ENCODE measurements at places on chromosomes 5 and 9.

- DNase-seq = no peak
Observed at GRCh38 chr5:168059131-168059530, 232.3 kb upstream of the WWC1 start.

GRCh38 chr9:114513055-114513958 is 8.0 kb upstream of the WHRN start:
- DNase-seq = no peak

GRCh38 chr5:172855597-172856292 is 21.7 kb downstream of the ERGIC1 start:
- DNase-seq = no peak

GRCh38 chr5:28403846-28404245 is 1365.5 kb upstream of the CDH9 start:
- DNase-seq = no peak

GRCh38 chr5:92849756-92850155 is 731.3 kb downstream of the NR2F1-AS1 start:
- DNase-seq = no peak

- DNase-seq = no peak
Observed at GRCh38 chr5:41191249-41191648, 22.1 kb downstream of the C6 start.

DNA sequence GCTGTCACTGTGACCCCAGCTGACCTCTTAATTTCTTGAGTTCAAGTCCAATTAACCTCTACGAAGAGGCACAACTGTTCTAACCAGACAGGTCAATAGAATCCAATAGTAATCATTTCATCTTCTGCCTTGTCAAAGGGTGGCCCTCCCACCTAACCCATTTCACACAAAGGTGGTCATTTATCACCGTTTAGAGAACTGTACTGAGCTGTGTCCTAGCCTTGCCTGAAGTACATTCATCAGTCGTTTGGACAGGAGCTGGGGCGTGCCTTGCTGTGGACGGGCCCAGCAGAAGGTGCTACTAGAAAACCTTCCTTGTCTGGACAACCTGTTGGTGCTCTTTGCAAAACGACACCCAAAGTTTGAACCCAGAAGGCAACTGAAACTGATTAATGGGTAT is 605.4 kb downstream of the ISL1 start:
- DNase-seq = no peak

DNA sequence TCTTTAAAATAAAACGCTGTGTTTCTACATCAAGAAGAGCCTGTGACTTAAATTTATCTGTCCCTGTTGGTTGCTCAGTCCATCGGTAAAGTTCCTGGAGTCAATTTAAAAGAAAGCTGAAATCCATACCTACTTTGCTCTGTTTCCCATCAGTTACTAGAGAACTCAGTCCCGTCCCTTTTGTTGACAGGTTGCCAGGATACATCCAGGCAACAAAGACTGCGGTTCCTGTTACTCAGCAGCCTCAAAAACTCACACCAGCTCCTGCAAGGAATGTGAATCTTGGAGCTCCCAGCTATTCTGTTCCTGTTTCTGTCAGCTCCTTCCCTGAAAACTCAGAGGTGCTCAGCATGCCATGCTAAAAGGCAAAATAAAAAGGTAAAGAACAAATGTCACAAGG is at the start of gene ZNF474:
ZNF474 (plus strand) TSS at position 241 of the 400 bp plus-strand sequence. CDS start 22,445 bp downstream, outside the sequence.
- no peak for DNase-seq

GRCh38 chr5:151048526-151048925 is 28.1 kb downstream of the GPX3 start:
- no peak for DNase-seq

DNA sequence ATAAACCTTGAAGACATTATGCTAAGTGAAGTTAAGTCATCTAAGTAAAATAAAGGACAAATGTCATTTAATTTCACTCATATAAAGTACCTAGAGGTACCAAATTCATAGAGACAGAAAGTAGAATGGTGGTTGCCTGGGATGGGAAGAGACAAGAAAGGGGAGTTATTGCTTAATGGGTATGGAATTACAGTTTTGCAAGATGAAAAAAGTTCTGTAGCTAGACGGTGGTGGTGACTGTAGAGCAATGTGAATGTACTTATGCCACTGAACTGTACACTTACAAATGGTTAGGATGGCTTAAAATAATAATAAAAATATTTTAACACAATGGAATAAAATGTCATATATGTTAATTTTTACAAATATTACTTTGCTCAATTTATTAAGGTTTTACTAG is 128.0 kb downstream of the MPDZ start:
- no peak for DNase-seq

DNA sequence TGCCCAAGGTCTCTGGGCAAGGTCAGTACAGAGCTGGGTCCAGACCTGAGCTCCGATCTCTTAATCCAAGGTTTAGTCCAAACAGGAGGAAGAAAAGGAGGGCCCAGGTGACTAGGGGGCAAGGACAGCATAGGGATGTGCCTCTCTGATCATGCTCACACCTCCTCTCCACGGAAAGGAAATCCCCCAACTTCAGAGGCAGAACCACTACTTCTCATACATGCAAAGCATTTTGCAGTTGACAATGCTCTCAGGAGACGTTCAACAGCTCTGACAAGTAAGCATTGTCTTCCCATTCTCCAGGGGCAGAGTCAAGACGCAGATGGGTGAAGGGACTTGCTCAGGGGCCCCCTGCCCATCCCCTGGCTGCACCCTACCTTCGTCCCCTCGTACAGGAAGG is 8.7 kb upstream of the CORO2A start:
- no peak for DNase-seq

DNA sequence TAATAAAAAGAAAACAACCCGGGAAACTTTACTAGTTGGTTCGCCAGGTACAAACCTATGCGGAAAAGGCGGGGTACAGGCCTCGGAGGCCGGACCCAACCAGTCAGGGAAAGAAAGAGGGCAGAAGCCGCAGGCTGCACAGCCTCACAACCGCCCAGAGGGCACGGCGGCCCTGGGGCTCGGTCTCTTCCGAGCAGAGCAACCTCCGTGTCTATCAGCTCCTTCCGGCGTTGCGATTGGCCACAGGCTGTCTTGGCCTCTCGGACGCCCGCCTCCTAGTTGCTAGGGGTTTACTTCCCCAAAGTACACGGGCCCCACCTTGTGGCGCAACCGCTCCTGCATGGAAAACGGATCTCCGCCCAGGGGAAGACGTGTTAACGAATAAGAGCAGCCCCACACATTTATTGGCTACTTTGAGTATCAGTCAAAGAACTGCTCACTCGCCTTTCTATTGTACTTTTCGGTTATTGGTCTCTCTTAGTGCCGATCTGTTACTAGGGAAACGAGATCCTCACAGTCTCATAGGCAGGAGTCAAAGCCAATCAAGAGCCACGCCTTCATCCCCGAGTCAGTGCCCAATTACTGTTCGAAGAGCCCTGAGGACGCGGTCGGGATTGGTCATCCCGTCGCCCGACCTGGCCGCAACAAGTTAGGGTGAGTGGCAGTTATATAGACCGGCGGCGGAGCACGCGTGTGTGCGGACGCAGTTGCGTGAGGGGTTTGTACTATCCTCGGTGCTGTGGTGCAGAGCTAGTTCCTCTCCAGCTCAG is at the start of gene G3BP1:
G3BP1 (plus strand) TSS at position 696 of the 770 bp plus-strand sequence. CDS start 14,667 bp downstream, outside the sequence.
- DNase-seq = peak; percentile 100

DNA sequence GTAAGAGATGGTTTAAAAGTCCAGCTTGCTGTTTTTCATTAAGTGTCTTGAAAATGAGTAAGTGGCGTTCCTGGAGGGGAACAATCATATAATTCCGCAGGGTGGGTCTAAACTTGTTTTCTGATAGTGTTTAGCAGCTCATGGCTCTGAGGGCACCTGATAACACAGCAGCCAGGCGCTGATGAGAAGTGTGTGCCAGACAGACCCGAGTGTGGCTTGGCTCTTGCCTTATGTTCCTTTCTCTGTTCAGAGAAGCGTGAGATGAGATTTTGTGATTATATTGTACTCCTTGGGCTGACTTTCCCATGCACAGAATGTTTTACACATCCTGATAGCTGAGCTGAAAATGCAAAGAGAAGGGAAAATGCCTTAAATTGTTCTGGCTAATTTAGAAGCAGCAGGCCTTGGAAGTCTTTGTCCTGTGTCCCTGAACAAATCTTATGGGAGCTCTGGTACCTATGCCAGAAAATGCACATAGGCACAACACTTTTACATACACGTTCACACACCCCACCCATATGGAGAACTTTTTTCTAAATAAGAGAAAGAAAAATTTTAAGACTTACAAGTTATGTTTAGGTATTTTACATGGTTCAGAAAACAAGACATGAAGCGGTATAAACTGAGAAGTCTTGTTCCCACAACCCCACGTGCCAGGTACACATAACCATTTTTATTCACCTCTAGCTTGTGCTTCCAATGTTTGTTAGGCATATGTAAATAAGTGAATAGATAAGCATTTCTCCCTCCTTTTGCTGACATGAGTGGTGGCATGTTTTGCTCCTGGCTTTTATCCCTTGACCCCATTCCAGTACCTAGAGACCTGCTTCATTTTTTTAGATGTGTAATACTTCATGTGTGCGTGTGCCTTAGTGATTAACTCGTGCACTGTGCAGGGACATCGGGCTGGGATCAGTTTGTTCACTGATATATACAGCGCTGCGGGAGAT is 152.2 kb upstream of the OTULINL start:
- no peak for DNase-seq

DNA sequence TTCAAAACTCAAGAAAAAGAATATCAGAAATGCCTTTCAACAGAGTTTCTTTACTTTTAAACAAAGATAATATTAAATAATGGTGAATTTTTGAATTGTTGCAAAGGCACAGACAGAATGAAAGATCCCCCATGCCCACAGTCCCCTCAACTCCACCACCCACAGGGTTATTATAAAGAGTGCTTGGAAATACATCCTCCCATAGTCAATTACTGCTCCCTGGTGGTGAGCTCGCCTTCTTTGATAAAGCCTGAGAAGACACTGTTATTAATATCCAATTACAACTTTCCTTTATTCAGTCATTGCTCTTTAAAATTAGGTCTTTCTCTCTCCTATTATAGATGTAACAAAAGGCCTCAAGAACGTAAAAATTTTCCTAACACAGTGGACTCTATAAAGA is 490.2 kb upstream of the RORB start:
- no peak for DNase-seq

GRCh38 chr5:131171276-131171810 is 599 bp downstream of the LYRM7 start:
- DNase-seq = peak; percentile 6

GRCh38 chr9:88628114-88628513 is 93.1 kb downstream of the NXNL2 start:
- no peak for DNase-seq

DNA sequence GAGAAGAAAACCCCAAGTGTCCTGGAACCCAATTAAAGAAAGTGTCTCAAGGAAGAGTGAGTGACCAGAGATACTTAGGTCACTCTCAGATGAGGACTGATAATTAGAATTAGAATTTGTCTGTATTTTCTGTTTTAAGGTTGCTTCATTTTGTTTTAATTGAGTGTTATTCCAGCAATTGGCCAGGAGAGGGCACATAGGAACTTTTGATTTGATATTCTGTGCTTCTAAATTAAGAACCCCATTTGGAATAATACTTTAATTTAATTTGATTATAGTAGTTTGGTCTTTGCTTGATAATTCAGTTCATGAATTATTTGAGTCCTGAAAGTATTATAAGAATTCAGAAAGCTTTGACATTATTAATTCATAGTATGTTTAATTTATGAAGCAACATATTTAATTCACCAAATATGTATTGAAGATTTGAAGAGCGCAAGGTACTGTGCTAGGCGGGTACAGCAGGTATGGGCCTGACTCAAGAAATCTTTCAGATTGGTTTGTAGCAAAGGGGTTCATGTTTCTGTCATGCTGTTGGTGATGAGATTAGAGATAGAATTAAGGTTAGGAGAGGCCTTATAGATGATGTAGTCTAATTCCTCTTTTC is 4.9 kb downstream of the MRPL22 start:
- DNase-seq = no peak

DNA sequence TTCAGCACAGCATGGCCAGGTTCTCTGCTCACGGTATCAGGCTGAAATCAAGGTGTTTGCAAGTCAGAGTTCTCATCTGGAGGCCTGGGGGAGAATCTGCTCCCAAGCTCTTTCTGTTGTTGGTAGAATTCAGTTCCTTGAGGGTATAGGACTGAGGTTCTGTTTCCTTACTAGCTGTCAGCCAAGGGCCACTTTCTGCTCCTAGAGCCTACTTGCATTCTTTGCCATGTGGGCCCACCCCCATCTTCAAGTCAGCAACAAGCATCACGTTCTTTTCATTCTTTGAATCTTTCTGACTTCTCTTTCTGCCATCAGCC is 7.4 kb upstream of the CDC42SE2 start:
- no peak for DNase-seq

DNA sequence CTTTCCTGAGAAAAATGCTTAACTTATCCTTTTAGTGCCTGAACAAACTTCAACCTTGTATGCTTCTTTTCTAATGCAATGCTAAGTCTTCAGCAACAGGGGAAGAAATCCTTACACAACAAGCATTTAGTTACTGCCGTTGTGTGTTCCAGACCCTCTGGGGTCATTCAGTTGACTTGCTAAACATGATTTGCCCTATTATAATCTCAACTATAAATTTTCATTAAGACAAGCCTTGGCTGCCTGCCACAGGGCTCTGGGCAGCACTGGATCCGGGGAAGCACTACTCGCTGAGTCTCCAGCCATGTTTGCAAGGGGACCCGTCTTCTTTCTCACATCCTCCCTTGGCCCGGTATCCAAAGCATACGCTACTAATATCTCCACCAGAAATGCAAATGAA is 58.1 kb downstream of the PTCH1 start:
- DNase-seq = no peak

- no peak for DNase-seq
Observed at GRCh38 chr9:86903734-86904085, 43.6 kb downstream of the GAS1 start.

DNA sequence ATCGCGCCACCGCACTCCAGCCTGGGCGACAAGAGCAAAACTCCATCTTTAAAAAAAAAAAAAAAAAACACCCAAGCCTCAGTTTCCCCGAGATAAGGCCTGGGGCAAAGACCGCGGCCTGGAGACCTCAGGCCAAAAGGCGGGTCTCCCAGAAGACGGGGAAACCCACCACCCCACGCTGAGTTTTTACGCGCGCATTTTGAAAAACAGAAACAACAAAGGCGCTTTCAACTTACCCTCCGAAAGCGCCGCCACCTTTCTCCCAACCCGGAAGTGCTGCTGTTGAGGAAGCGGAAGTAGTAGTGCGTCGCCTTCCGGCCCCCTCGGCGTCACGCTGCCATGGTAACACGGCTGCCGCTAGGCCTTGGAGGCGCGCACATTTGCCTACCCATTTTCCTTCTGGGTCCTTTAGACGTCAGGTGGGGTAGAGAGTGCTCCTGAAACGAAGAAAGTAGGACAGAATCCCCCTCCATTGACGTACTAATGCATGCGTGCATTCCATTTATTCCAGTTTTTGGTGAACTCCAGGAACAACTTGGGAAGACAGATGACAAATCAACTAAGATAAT is at the start of gene TTF1:
TTF1 (minus strand) TSS at position 287 of the 569 bp plus-strand sequence. CDS start 4,019 bp downstream, outside the sequence.
- peak; percentile 94 for DNase-seq

All from effector CD4-positive, alpha-beta T cell (primary cell).